Stimulated activated CD4-positive, alpha-beta T cell treated with anti-CD3 and anti-CD28 coated beads, Interleukin-15, amount 100 ng/mL, for 24 hours (primary cell): ENCODE measurements at places on chromosomes 5 and 9.

DNA sequence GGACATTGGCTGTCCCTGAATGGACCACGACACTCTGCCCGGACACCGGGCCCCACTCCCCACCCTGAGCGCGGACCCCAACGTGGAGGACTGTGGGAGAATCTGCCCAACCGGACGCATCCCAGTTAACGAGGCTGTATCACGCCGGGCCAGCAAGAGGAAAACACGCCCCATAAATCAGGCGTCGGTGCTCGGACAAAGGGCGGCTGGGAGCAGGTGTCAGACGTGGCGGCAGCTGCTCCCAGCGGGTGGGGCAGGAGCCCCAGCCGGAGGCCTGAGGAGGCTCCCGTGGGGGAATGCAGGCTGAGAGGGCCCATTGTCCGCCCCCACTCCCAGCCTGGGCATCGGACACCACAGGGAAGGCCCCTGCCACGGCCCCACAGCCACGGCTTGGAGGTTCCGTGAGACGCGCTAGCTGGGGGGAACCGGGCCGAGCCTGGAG is 19.2 kb downstream of the NOTCH1 start:
- no peak for DNase-seq

DNA sequence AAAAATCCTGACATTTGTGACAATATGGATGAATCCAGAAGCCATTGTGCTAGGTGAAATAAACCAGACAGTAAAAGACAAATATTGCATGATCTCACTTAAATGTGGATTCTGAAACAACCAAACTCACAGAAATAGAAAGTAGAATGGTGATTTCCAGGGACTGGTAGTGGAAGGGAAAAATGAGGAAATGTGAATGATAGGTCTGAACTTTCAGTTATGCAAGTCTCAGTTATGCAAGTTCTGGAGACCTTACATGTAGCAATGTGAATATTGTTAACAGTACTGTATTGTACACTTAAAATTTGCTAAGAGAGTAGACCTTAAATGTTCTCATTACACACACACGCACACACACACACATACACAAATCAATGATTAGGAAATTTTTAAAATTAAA is 84.9 kb downstream of the SLCO4C1 start:
- DNase-seq, result no peak

GRCh38 chr5:91494447-91494996 is 111.4 kb upstream of the ARRDC3 start:
- DNase-seq, result no peak

- DNase-seq, result no peak
Measured at GRCh38 chr9:134177186-134177585, 12.8 kb upstream of the RNU6ATAC start.

DNA sequence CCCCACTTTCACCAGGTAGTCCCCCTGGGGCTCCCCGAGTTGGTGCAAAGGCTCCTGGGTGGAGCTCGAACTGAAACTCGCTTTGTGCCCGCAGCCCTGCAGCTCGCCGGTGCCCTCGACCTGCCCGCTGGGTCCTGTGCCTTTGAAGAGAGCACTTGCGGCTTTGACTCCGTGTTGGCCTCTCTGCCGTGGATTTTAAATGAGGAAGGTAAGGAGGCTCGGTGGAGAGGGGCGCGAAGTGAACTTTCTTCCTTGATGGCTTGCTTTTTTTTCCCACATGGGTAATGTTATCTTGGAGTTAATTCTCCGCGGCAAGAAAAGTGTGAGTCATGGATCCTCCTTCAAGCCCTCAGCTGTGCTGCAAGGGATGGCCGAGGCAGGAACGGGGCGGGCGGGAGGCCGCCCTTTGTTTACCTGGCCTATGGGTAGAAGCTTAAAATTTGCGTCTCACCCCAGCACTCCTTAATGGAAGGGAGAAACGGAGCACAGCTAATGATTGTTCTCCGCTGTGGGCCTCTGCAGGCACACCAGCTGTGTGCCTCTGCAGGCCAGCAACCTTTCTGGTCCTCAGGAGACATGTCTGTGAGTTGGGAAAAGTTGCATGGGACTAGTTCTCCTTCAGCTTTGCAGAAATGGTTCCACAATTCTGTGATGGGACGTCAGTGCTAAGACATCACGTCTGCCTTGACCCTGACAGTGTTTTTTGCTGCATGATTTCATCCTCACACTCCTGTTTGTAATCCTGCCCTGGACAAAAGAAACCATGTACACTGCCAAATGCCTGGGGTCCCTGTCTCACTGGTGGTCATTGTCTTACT is 1.1 kb downstream of the MAMDC2 start:
- DNase-seq, result peak; percentile 5

- no peak for DNase-seq
Measured at GRCh38 chr9:655875-656274, 185.6 kb upstream of the DMRT1 start.

DNA sequence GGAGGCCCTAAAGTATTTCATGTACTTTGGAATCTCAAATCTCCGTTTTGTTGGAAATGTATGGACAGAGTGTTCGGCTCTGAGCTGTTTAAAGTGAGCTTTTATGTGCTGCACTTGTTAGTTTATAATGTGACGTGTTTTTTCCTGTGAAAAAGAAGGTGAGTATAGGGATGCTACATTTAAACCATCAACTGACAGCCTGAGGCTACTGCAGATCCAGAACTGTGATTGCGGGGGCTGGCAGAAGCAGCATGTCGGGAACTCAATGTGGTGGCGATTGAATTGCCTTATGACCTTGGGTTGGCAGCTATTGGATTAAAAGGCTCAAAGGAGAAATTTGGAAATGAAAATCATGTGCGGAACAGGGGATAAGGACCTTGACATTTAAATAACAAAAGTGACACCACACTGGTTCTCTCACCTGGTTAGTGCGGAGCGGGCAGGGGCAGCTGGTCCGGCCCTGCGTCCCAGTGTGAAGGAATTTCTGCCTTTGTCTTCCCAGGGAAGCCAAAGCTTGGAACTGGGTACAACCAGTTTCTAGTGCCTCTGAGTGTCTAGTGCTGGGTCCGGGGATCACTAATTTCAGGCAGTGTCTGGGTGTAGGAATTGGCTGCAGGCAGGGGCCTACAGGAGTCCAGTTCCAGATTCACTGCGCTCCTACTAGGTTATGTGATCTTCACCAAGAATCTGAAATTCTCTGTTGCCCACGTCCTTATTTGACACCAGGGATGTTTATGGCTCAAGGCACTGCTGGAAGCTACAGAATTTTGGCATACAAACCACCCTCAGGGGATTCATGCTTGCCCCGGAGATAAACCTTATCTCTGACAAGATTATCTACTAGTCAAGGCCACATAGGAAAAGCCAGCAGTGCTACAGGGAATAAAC is 120.7 kb upstream of the ERCC6L2 start:
- DNase-seq, result no peak

DNA sequence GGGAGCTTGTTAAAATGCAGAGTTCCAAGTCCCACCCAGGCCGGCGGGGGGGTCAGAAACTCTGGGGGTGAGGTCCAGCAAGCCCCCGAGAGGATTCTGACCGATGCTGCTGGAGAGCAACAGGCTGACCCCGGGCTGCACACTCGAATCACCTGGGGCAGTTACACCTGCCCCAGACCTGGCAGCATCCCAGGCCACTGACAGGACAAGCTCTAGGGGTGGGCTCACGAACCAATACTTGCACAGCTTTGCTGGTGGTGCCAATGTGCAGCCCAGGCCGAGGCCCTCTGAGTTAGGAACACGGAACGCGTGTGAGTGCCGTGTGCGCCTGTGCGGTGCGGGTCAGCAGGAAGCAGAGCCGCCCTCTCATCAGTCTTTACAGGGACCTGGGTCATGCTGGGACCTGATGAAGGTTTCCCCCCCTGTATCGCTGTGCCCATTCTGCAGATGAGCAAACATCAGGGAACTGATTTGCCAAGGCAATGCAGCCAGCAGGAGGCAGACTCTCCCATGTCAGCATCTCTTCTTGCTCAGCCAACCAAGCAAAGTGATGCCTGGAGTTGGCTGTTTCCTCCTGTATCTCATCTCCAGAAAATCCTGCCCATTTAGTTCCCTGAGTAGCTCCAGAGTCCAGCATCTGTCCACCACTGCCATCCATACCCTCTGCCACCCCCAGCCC is 16.3 kb downstream of the FAM163B start:
- peak; percentile 29 for DNase-seq

GRCh38 chr5:170206958-170207357 is 25.8 kb upstream of the C5orf58 start:
- no peak for DNase-seq

DNA sequence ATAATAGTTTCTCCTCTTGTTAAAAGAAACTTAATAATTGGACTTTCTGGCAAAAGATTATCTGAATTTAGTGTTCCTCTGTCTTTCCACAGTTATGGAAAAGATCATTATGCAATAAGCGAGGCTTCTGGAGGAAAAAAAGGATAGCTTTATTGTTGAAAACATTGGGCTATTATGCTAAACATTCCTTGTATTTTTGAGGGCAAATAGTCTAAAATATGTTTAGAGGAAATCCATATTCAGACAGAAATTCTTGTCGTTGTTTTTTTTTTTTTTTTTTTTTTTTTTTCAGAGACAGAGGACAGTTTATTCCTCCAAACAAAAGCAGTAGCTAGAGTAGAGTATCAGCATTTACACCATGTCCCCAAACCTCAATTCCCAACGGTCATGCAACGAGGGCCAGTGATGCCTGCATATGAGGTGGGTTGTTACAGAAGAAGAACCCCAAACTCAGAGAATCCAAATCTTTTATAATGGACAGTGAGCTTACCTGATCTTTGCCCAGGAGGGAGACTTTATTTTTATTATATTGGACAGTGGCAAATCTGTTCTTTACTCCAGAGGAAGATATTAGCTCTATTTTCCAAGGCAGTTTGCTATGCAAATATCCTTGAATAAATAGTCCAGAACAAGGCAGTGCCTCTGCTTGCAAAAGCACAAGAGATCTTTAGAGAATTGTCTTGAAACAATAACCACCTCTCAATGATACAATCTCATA is 48.4 kb upstream of the CDK5RAP2 start:
- no peak for DNase-seq

DNA sequence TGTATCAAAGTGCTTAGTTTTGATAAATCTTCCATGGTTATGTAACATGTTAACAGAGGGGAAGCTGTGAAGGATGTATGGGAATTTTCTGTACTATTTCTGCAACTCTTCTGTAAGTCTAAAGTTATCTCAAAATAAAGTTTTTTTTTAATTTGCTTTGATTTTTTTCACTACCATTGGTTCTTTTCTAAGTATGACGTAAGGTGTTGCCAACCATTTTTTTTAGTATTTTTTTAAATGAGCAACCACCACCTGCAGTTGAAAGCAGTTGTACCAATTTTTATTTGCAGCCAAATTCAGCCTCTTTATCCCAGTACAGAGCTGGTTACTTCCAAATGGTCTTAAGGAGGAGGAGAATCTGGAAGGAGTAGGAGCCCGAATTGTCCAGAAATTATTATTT is 192.2 kb downstream of the CHSY3 start:
- DNase-seq, result no peak
